ENCODE measurements at places on chromosomes 5 and 9.

DNA sequence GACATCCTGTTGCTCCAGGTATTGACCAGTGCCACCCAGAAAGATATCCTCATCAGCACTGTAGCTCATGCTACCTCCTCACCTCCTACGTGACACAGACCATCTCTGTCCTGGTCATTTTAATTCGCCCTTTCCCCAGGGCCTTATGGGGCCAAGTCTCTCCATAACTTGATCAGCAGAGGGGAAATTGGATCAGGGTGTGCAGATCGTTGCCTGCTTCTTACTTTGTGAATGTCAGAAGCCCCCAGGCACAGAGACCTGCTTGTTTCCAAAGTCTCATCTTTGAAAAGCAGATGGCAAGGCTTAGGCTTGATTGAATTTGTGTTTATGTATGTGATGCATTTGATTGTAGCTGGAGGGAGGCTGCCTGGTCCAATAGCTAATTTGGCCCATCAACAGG is 8.8 kb upstream of the DBH start:
- DNase-seq = no peak

- no peak for DNase-seq
These were observed 200.2 kb downstream of the DAB2IP start for GRCh38 chr9:121851641-121852091.

DNA sequence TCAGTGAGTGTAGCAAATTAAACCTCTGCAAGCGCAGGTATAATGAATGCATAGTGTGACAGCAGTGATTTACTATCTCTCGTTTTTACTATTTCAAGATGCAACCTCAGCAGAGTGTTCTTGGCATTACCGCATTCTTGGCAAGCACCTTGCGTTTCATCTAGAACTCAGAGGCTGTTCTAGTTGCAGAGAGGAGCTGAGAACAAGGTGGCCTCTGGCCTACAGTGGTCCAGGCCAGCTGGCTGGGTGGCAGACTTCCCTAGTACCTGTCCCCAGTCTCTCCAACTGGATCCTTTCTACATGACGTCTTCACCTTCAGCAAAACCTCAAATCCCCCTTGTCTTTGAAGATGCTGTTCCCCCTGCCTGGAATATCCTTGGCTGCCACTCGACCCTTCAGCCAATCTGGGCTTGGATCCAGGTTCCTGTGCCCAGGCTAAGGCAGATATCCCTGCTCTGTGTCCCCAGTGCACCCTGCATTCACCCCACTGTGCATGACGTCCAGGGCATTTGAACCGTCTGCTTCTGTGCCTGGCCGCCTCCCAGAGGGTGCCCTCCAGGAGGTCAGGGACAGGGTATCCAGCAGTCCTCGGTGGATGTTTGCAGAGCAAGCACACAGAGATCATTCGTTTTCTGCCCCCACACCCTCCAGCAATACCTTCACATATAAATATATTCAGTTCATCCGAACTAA is 120.4 kb upstream of the CPEB4 start:
- no peak for DNase-seq

DNA sequence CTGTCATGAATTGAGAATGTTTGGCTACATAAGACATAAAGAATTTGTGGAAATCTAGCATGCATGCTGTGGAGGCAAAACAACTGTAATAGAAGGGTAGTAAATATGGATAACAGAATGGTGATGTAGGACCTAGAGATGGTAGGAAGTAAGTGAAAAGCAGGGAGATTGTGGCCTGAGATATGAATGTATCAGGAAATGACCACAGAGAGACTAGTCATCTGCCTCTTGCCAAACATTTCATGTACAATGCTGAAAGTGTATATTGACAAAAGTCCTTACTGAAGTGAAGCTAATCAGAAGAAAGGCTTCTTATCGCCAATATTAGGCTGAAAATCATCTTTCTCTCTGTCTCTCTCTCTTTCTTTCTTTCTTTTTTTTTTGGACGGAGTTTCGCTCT is 873.1 kb upstream of the CTNND2 start:
- no peak for DNase-seq

DNA sequence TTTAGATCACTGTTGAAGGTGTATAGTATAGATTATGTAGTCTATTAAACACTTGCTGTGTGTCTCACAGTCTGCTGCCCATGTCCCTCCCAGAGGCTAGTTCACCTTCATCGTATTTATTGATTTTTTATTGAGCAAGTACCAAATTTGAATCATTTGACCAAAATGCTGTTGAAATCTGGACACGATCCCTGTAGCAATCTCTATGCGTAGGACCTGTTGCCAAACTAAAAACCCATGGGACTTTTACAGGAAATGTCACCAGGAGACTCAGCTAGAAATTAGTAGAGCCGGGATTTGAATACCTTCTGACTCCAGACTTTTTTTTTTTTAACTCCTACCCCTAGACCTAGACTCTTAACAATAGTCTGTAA is 17.5 kb downstream of the SLC31A1 start:
- DNase-seq = no peak
